Activated CD4-positive, alpha-beta T cell treated with anti-CD3 and anti-CD28 coated beads, Interleukin-2, amount 50 U/mL, for 24 hours (primary cell): ENCODE measurements at places on chromosomes 6 and 20.

- DNase-seq, result no peak
These were observed 140.1 kb downstream of the NRN1 start for GRCh38 chr6:5866547-5867051.

DNA sequence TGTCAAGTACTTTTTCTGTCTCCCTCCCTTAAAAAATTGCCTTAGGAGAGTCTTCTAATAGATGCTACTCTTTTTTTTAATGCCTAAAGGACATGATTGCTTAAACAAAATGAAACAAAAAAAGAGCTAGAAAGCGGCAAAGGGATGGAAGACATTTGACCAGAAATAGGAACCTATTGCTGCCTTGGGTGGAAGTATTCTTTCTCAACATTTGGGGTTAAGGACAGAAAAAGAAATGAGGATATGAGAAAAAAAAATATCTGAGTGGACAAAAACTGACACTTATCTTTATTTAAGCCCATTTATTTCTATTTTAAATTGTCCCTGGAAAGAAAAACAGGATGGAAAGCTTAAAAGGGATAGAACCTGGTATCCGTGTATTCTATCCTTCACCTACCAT is 664.9 kb upstream of the CITED2 start:
- DNase-seq, result no peak

GRCh38 chr6:119043783-119044182 is 34.7 kb downstream of the FAM184A start:
- DNase-seq, result no peak

- DNase-seq, result no peak
These were observed 50.1 kb upstream of the RNF24 start for GRCh38 chr20:4065391-4065844.

GRCh38 chr6:43113431-43114260 is 37.5 kb downstream of the PTK7 start:
- no peak for DNase-seq

- no peak for DNase-seq
These were observed 7.7 kb downstream of the CDK5RAP1 start for GRCh38 chr20:33393609-33394008.

DNA sequence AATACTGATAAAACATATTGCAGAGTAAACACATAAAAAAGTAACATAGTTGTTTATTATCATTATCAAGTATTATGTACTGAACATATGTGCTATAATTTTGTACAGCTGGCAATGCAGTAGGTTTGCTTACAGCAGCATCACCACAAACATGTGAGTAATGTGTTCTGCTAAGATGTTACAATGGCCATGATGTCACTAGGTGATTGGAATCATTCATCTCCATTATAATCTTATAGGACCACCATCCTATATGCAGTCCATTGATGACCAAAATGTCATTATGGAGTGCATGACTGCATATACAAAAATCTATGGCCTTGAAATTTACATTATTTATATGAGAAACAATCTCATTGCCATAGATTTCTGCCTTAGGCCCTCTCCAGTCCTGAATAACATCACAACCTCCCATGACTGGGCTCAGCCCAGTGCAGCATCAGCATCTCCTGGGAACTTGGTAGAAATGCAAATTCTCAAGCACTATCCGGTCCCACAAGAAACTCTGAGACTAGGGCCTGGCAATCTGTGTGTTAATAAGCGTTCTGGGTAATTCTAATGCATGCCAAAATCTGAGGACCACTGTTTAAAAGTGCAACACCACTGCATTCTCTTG is 352.0 kb upstream of the MARCKS start:
- no peak for DNase-seq

- DNase-seq, result no peak
These were observed 24.1 kb downstream of the MCM8 start for GRCh38 chr20:5974531-5974930.

DNA sequence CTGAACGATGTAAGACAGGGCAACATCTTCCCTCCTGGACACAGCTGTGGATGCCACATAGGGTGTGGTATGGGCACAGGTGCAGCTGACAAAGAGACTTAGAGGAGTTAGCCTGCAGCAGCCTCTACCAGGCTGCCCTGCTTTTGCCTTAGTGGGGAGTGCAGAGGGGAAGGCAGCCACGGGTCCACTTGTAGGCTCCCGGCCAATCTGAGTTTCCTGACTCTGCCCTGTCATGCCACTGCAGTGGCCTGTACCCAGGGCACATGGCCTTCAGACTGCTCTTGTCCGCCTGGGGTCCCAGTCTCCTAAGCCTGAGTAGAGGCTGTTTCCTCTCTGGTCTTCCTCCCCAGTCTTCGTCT is 17.1 kb upstream of the CST9L start:
- DNase-seq, result no peak

DNA sequence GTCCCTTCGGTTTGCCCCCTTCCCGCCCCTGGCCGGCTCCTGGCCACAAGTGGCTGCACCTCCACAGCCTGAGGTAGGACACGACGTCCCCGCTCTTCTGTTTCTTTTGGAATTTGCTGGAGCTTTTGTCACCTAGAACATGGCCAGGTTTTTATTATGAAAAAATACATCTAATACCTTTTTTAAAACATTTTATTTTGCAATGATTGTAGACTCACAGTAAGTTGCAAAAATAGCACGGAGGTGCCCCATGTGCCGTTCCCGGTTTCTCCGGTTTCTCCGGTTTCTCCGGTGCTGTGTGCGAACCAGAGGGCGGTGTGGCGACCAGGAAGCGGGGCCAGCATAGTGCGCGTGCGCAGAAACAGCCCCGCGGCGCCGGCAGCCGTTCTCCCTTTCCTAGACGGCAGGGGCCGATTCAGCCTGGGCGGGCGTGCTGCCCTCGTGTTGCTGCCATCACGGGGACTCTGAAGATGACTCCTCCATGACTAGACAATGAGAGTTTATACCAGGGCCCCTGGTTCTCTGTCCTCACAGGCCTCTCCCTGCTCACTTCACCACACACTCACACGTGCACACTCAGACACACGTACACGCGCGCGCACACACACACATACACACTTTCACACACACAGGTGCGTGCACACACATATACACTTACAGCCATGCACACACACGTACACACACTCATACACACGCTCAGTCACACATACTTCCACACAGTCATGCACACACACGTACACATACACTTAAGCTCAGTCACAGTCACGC is 102.1 kb downstream of the TMEM242 start:
- peak; percentile 75 for DNase-seq

DNA sequence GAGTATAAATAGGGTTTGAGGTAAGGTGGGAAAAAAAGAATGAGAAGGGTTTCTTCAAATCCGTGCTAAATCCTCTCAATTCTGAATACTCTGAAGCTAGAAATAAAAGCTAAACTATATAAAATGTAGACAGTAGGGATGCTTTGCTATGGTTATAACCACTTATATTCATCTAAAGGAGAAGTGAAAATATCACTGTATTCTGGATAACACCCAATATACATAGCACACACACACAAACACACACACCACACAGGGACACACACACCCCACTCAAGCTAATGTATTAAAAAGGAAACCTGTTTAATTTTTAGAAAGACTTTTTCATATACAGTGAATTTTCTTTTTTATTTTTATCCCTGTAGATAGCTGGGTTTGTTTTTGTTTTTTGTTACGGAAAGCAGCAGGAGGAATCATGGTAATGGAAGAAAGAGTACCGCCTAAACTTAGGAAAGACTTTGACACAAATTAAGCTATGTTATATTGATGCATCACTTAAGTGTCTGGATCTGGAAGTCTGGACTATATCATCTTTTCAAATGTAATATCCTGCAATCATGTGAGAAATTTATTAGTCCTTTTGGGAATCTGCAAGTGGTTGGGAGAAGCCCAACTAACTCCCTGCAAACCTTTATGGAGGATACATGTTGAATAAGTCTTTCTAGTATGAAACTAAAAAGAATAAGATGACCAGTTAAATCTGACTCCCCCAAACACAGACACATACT is 68.4 kb upstream of the FABP7 start:
- no peak for DNase-seq

DNA sequence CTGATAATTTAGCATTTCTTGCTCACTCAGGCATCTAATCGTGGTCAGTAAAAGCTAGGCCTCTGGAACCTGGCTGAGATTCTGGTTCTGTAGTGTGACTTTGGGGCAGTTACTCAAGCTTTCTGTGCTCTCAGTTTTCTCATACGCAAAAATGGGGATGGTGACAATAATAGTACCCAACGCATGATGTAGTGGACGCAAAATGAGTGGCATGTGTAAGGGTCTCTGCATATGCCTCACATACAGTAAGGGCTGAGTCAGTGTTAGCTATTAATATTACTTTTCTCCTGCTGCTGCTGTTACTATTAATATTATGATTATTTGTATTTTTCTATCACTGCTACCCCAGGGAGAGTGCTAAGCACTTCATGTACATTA is 686 bp downstream of the GINS1 start:
- no peak for DNase-seq

GRCh38 chr6:158737710-158738615 is 81.2 kb downstream of the EZR start:
- no peak for DNase-seq

GRCh38 chr6:164887660-164888059 is 421.7 kb downstream of the C6orf118 start:
- DNase-seq, result no peak
